ENCODE measurements at places on chromosomes 3 and 15. TPM values are rescaled to one million over a fixed set of nuclear protein-coding genes. Genes with fewer than 3 reads are reported as not detected.

GRCh38 chr3:160401291-160402095 lies 2.0 kb downstream of the SMC4 start:
- peak; percentile 68 for DNase-seq

GRCh38 chr3:150635526-150635925 lies 32.4 kb downstream of the SELENOT start:
- DNase-seq: peak; percentile 28

- DNase-seq: no peak
Measured at GRCh38 chr15:96092186-96092585, 238.3 kb upstream of the NR2F2 start.

Gene IL16
- total RNA-seq: 3.6 TPM

GRCh38 chr3:56858331-56858730 lies 56.6 kb upstream of the ARHGEF3 start:
- DNase-seq: no peak

Gene WDR72
- total RNA-seq: under 0.01 TPM

GRCh38 chr3:37519661-37520060 lies 342.0 kb upstream of the CTDSPL start:
- DNase-seq: no peak

DNA sequence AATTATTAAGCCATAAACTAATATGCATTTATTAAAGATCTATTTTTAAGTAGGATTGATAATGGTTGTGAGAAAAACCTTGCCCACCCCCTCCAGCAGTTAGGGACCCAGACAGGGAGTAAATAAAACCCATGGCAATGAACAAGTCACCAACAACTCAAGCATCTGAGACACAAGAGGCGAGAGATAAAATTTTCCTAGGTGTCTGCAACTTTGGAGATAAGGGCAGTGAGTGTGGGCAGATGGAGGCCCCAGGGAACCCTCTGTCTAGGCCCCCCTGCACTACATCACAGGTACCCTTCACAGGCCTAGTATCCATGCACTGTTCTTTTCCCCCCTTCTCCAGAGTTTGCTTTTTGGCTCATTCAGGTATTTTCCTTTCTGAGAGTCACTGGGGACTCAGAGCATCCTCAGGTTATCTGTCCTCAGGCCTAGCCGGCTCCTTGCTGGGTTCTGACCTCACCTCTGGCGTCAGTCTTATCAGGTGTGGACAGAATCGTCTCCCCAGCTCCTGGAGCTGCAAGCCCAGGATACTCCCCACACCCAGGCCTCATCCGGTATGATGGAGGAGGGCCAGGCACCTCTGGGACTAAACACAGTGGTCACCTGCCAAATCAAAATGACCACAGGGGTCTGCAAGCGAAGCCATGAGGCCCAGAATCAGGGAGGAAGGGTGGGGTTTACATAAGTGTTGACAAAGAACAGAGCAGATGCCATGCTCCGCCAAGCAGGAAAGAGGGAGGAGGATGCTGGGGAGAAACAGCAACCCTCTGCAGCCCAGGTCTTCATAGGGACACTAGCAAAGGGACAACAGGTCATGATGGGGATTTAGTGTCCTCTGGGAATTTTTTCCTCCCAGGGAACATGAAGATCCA lies 50.4 kb downstream of the CCNL1 start:
- no peak for DNase-seq

- DNase-seq: no peak
Measured at GRCh38 chr15:67941648-67942310, 101.9 kb upstream of the RNU6-1 start.

Gene MORC1
- total RNA-seq: not detected

- DNase-seq: no peak
Measured at GRCh38 chr15:33467146-33467815, 156.5 kb downstream of the RYR3 start.

GRCh38 chr3:176068750-176069149 lies 1128.5 kb downstream of the TBL1XR1 start:
- no peak for DNase-seq

- DNase-seq: peak; percentile 38
Measured at GRCh38 chr3:39870706-39871105, 61.3 kb downstream of the MYRIP start.

DNA sequence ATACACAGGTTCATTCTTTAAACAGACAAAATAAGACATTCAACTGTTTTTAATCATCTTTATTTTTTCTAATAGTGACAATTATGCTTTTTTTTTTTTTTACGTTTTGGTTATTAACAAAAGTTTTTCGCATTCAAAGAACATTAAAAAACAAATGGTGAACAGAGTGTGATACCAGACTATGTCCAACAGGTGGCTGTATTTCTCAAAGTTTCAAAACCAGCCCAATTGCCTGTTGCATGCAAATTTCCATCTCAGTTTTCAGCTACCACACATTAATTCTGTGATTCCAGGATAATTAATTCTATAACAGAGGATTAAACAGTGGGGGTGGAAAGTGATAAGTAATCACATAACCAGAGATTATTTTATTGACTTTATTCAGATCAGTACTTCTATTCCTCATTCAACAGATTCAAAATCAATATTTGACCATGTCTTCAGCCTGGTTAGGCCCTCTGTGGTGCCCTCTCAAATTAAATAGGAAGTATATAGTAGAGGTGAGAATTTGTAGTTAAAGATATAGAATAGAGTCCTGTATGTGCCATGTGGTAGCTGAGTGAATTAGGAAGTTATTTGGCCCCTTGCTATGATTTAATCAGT lies 122.2 kb upstream of the DCBLD2 start:
- peak; percentile 71 for DNase-seq

Gene PIK3CB
- 16.7 TPM for total RNA-seq

- no peak for DNase-seq
Measured at GRCh38 chr3:35737934-35738706, 98.8 kb downstream of the ARPP21 start.

DNA sequence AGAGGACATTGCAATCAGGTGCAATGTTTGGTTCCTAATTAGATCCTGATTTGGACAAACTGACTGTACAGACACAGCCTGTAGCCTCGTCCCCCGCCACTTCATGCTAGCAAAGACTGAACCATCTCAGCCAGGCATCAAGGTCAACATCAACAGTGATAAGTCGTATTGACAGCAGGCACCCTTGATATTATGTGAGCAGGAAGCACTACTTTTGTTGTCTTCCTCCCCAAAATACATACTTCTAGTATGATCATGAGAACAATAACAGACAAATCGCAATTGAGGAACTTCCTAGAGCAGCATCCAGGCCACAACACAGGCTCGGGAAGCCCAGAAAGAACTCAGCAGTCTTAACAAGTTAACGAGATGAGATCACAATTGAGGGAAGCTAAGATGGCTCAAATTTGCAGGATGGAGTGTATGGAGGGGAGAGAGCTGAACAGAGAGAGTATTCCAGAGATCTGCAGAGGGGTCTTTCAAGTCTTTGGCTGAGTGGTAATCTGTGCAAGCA lies 20.4 kb downstream of the TGM5 start:
- no peak for DNase-seq

All from dermis blood vessel endothelial cell (primary cell).